ENCODE measurements at places on chromosomes 1 and 21. TPM values are rescaled to one million over a fixed set of nuclear protein-coding genes. Genes with fewer than 3 reads are reported as not detected.

Gene AADACL4
- total RNA-seq: not detected

Gene SLC39A1
- 59.9 TPM for total RNA-seq

Gene GJA8
- not detected for total RNA-seq

DNA sequence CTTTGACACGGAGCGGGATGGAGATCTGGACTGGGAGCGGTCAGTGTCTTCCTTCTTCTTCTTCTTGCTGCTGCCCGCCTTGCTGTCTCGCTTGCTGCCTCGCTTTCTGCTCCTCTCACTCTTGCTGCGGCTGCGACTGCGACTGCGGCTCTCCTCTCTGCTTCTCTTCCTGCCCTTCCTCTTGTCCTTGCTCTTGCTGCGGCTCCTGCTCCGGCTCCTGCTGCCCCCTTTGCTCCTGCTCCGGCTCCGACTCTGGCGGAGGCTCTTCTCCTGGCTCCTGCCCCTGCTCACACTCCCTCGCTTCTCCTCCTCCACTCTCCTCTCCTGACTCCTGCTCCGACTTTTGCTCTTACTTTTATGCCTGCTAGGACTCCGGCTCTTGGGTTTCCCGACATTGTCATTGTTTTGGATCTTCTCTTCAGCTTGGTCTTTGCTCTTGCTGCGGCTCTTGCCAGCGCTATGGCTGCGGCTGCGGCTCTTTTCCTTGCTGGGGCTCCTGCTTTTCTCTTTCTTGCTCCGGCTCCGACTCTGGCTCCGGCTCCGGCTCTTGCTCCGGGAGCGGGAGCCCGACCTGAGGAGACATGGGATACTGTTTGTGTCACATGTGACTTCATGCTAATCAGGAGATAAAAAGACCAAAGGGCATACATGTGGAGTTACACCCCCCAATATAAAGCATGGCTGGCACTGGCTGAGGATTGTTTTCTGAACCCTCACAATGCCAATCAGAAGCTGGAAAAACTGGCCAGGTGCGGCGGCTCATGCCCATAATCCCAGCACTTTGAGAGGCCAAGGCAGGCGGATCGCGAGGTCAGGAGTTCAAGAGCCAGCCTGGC, 25.2 kb upstream of the TMEM200B start:
- H3K27ac ChIP-seq: no peak overlapping the region
- no peaks in the 10 kb centered on the region for H3K4me1 ChIP-seq
- H3K36me3 ChIP-seq: peaks cover 100% of the 10 kb centered on the region
- no peak overlapping the region for H3K4me3 ChIP-seq
- no peaks in the 10 kb centered on the region for H3K27me3 ChIP-seq

Gene TTC39A
- total RNA-seq: 58.3 TPM

DNA sequence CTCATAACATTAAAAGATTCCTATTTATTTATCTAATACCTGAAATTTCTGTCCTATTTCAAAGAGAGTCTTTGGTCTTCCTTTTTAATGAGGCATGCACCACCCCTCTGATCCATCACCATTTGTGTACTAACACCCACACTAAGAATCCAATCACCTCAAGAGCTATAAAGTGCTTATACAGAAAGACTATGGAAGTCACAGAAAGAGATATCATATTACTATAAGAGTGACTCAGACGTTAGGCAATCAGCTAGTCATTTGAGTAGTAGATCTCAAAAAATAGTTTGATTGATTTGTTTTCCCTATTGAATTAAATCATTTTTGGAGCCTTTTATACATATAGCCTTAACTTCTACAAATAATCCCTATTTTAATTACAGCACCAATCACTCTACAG, 46.1 kb downstream of the NME7 start:
- H3K36me3 ChIP-seq: no peaks in the 10 kb centered on the region
- H3K4me3 ChIP-seq: no peak overlapping the region
- H3K27me3 ChIP-seq: no peaks in the 10 kb centered on the region
- DNase-seq: no peak
- no peaks in the 10 kb centered on the region for H3K4me1 ChIP-seq

DNA sequence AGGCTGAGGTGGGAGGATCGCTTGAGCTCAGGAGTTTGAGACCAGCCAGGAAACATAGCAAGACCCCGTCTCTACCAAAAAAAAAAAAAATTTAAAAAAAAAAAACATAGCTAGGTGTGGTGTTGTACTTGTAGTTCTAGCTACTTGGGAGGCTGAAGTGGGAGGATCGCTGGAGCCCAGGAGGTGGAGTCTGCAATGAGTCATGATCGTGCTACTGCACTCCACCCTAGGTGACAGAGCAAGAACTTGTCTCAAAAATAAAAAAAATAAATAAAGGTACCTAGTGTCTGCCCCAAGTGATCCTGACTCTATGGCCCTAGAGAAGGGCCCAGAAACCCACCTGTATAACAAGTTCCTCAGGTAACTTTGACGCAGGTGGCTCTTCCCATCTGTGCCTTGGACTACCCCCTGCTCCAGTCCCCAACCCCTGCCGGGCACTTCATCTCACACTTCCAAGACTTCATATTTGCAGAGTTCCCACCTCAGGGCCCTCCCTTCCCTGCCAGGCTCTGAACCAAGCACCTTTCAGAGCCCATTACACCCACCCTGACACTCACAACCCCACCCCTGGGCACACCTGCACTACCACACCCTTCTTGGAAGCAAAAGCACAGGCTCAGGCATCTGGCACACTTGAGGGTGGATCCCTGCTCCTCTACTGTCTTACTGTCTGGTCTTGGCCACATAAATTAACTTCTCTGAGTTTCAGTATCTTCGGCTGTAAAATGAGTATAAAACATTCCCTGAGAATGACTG, 80.2 kb upstream of the KLHDC7A start:
- no peak overlapping the region for H3K27ac ChIP-seq
- no peaks in the 10 kb centered on the region for H3K27me3 ChIP-seq
- H3K36me3 ChIP-seq: no peaks in the 10 kb centered on the region

Gene CFAP74
- not detected for total RNA-seq

GRCh38 chr1:69533343-69533742, 34.4 kb upstream of the LRRC7 start:
- H3K27me3 ChIP-seq: no peaks in the 10 kb centered on the region
- H3K4me3 ChIP-seq: no peak overlapping the region
- H3K36me3 ChIP-seq: no peaks in the 10 kb centered on the region

GRCh38 chr1:57826535-57826934, 402.7 kb upstream of the DAB1 start:
- H3K4me3 ChIP-seq: no peak overlapping the region
- DNase-seq: no peak

GRCh38 chr1:214017191-214017982, 29.6 kb downstream of the PROX1 start:
- no peaks in the 10 kb centered on the region for H3K4me1 ChIP-seq
- H3K36me3 ChIP-seq: no peaks in the 10 kb centered on the region
- H3K27ac ChIP-seq: no peak overlapping the region
- DNase-seq: no peak
- H3K4me3 ChIP-seq: no peak overlapping the region

DNA sequence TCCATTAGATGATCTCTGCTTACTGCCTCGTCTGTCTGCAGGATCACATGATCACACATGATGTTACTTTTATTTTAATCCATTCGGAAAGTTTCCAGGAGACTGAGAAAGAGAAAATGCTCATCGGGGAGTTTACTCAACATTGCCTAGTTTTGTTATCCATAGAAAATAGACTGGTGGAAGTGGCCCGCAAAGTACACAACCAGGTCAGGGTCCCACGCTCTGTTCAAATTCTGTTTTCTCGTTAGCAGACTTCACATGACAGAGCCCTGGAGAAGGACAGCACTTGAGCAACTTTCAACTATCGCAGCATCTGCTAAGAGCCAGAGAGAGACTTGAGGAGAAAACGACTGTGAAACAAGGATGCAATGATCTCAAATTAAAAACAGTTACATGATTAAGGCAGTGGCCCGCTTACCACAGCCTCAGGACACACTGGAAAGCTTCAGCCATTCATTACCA, 44.2 kb downstream of the ADAMTS1 start:
- no peaks in the 10 kb centered on the region for H3K27me3 ChIP-seq
- H3K27ac ChIP-seq: peak overlapping the region; percentile 79
- no peak for DNase-seq
- H3K36me3 ChIP-seq: no peaks in the 10 kb centered on the region
- no peak overlapping the region for H3K4me3 ChIP-seq

Gene CFAP107
- total RNA-seq: not detected
